ENCODE measurements at places on chromosomes 13 and 19.
A peak's percentile ranks its signal among the peaks of the same experiment; 100 is the strongest.

DNA sequence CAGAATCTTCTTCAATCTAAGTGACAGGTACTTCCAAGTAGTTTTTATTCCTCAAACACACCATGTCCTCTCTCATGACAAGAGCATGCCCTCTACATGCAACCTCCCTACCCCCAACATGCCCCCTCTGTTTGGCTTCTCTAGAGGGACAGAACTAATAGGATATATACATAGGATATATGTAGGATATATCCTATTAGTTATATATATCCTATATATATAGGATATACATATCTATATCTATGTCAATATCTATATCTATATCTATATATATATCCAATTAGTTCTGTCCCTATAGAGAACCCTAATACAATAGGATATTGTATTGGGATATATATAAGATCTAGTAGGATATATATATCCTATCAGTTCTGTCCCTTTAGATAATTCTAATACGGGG lies 701.9 kb upstream of the MIR17HG start:
- no peak for DNase-seq

DNA sequence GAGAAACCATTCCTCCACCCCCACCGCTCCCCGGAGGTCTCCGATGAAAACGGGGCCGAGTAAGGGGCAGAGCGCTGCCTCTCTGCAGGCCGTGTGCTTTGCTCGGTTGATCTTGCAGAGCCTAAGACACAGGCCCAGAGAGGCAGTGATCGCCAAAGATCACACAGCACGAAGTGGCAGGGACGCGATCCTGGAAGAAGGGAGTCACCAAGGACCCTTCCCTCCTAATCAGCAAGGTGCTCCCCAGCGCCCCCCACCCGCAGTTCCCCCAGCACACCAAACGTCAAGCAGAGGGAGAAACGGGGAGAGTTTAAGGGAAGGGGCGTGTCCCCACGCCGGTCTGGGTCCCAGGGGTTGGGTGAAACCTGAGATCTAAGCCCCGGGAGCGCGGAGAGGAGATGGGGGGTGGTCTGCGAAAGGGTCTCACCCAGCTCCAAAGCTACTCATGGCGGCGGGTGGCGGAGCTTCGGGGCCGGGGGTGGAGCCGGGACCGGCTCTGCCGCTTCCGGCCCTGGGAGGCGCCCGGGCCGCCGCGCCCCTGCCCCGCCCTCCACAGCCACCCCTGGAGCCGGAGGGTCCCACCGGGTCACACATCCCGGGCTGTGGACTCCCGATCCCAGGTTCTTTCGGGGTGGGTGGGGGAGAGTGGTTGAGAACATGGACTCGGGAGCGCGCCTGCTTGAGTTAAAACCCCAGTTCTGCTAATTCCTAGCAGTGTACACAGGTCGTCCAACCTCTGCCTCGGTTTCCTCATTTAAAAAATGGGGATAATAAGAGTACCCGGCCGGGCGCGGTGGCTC lies at the start of gene EML2:
Gene EML2, minus strand, starts transcription at position 468 of the 800 bp plus-strand sequence. Its CDS starts 21 bp downstream, at position 447.
- DNase-seq: peak; percentile 28

DNA sequence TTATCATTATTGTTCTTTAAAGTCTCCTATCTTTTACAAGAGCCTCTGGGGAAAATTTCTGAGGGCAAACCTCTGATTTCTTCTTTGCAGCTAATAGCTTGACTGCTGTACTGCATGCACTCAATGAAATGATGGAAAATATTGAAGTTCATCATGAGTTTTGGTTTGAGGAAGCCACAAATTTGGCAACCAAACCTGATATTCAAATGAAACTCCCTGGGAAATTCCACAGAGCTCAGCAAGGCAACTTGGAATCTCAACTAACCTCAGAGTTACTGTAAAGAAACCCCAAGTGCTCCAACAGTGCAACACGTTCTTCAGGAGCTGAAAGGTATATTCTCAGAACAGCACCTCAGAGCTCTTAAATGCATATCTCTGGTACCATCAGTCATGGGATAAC lies 14.2 kb upstream of the RNF6 start:
- no peak for DNase-seq

DNA sequence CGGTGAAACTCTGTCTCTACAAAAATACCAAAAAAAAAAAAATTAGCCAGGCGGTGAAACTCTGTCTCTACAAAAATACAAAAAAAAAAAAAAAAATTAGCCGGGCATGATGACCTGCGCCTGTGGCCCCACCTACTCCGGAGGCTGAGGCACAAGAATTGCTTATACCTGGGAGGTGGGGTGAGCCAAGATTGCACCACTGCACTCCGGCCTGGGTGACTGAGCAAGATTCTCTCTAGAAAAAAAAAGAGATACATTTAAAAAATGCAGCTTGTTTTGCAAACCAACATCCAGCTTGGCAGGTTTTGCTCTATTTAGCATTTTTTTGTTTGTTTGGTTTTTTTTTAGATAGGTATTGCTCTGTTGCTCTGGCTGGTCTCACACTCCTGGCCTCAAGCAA lies 6.7 kb upstream of the PGPEP1 start:
- DNase-seq: no peak

DNA sequence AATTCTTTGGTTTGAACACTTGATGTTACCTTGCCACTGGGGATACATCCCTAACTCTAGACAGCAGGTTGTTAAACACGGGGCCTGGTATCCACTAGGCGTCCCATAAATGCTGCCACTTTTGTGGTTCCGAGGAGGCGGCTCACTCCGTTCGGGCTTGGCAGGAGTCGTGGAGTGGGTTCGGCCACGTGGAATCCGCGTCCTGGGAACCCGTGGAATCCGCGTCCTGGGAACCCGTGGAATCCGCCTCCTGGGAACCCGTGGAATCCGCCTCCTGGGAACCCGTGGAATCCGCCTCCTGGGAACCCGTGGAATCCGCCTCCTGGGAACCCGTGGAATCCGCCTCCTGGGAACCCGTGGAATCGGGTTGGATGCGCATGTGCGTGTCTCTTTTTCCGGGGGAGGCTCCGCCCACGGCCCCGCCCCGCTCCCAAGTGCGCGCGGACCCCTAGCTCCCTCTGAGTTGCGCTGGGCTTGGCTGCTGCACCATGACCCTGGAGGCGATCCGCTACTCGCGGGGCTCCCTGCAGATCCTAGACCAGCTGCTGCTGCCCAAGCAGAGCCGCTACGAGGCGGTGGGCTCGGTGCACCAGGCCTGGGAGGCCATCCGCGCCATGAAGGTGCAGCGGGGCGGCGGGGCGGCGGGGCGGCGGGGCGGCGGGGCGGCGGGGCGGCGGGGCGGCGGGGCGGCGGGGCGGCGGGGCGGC lies at the start of gene MRI1:
Gene MRI1, plus strand, starts transcription at position 422 of the 707 bp plus-strand sequence. Its CDS starts 67 bp downstream, at position 489.
- peak; percentile 73 for DNase-seq

DNA sequence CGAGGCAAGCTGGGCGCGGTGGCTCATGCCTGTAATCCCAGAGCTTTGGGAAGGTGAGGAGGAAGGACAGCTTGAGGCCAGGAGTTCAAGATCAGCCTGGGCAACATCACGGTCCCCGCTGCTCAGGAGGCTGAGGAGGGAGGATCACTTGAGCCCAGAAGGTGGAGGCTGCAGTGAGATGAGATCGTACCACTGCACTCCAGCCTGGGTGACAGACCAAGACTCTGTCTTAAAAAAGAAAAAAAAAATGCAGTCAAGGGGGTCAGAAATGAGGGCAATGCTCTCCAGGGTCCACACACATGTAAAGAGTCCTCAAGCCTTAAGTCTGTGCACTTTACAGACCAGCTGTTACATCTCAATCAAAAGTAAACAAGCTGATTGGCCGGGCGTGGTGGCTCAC lies 8.5 kb downstream of the R3HDM4 start:
- DNase-seq: no peak

- peak; percentile 45 for DNase-seq
These were observed 11.0 kb downstream of the FUZ start for GRCh38 chr19:49801966-49802661.

- no peak for DNase-seq
These were observed 29.7 kb upstream of the FREM2 start for GRCh38 chr13:38657191-38657590.

DNA sequence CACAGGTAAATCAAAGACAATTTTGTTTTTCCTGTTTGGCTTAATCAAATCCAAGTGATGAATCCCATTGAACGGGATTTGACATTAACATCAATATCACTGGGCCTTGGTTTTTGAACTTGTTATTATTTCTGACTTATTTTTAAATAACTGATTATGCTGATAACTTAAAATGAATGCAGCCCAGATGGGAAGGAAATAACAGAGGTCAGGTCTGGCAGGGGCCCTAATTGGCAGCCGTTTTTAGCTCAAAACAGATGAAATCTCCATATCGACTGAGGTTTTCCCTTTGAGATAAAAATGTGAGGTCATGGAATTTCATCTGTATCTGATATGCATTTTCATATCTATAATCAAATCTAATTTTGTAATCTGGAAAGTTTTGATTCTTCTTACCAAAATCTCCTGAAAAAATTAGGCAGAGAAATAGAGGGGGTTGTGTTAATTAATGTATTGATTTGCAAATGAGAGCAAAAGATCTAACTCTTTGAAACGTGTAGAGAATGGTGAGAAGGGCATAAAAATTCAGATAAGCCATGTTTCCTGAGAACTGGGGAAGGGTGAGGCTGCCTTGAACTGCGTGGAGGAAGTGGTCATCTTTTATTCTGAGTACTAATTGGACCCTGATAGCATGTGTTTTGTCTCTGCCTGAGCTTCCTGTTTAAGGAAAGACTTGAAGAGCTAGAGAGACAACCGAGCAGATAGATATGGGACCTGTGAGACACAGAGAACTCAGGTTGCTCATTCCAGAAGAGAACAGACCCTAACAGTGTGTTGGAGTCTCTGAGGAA lies 98.2 kb upstream of the C1QTNF9B start:
- DNase-seq: no peak

DNA sequence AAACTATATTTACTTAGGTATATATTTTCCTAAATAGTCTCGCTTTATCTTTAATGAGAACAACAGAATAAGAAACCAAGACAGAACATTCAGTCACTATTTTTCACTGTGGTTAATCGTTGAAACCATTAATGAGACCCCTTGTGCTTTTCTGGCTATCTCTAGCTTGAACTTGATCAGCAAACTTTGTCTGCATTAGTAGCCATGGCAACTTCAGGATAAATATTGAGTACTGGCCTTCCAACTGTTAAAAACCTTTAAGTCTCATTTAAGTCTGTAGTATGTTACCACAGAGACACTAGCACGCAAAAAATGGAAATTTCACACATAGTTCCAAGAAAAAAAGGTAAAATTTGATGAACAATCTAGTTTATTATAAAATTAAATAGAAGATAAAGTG lies 946.0 kb downstream of the SLITRK5 start:
- DNase-seq: no peak

- DNase-seq: no peak
These were observed 129.9 kb downstream of the GGACT start for GRCh38 chr13:100458673-100459072.

DNA sequence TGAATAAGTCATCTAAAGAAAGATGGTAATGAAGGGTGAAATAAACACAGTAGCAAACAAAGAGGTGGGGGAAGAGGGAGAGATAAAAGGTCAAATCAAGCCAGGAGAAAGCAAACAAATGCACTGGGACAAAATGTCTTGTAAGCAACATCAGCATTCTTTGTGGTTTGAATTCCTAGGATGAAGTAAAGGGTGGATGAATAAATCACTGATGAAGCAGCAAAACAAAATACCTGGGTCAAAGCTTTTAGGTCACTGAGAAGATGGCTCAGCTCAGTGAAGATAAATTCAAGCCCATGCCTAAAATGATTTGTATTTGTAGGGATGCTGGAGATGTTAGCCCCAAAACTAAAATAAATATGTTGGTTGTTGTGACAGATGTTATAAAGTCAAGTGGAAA lies 86.5 kb upstream of the FBXL3 start:
- no peak for DNase-seq

GRCh38 chr19:6023085-6023682 lies 45.2 kb upstream of the RANBP3 start:
- DNase-seq: no peak

DNA sequence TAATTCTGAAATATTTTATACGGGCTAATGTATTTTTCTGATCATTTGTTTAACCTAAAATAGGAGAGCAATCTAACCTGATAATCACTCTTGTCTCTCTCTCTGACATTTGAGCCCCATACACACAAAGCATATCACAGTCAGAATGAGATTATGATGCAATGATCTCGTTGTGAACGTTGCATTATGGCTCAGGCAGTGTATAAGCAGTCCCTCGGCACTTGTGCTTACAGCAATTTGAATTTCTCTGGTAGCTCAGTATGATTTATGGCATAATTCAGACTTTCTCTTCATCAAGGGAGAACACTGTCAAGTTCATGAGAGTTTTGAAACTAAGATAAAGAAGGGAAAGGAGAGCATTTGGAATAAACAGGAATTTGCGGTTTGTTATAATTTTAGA lies 256.1 kb downstream of the DACH1 start:
- DNase-seq: peak; percentile 23

- no peak for DNase-seq
These were observed 15.5 kb downstream of the DPP9 start for GRCh38 chr19:4707956-4708650.

DNA sequence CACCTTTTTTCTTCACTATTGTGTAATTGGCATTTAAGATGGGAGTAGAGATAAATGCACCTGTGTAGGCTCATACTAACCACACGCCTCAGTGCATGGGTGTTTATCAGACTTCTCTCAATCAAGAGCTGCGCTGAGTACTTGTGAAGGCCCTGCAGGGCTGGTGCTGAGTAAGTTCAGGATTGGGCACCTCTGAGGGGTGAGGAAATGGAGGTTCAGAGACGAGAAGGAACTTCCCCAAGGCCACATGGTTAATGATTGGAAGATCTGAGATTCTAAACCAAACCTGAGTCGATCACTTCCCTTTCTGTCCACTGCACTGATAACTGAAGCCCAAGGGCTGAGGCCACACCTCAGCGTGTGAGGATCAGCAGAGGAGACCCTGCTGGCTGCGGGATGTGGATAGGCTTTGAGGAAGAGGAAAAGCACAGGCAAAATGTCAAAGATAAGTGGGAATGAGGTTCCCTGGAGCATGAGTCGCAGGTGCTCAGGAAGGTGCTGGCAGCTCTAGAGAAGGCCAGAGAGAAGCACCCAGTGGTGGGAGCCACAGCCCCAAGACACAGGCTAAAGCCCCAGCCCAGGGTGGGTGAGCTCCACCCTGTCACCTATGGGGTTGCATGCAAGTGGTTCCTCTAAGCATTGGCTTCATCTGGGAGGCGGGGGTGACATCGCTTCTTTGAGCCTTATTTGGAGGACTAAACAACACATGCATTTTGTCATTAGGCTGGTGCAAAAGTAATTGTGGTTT lies 32.3 kb upstream of the GJB6 start:
- DNase-seq: no peak

GRCh38 chr19:18160971-18161635 lies 8.1 kb downstream of the PIK3R2 start:
- DNase-seq: peak; percentile 60

- no peak for DNase-seq
These were observed 3.8 kb downstream of the PPP1R14A start for GRCh38 chr19:38252385-38252784.

DNA sequence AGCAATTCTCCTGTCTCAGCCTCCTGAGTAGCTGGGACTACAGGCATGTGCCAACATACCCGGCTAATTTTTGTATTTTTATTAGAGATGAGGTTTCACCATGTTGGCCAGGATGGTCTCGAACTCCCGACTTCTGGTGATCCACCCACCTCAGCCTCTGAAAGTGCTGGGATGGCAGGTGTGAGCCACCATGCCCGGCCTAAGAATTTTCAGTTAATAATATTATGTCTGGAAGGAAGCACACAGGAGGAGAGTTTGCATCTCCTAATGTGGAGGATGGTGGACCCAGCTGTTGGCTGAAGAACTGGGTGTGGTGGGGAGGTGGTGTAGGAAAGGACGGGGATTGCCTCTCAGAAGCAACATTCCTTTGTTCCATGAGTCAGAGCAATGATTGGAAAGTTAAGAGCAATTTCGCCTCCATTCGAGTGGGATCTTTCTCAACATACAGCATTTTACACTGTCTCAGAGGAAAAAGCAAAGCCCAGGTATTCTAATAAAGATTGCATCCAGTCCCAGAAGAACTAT lies 11.9 kb downstream of the PDCD2L start:
- DNase-seq: no peak
